ENCODE measurements at places on chromosomes 3 and 15.

DNA sequence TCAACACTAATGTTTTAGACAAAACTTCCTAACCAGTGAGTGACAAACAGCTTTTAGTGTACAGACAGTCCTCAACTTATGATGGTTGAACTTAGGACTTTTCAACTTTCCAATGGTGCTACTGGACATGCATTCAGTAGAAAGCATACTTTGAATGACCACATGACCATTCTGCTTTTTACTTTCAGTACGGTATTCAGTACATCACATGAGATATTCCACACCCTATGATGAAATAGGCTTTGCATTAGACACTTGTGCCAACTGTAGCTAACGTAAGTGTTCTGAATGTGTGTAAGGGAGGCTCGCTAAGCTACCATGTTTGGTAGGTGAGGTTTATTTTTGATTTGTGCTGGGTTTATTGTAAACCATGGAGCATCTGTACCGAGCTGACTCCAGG is 113.7 kb downstream of the WNT7A start:
- no peak for DNase-seq

GRCh38 chr15:40471105-40471807 is 472 bp downstream of the CHST14 start:
- no peak for DNase-seq

DNA sequence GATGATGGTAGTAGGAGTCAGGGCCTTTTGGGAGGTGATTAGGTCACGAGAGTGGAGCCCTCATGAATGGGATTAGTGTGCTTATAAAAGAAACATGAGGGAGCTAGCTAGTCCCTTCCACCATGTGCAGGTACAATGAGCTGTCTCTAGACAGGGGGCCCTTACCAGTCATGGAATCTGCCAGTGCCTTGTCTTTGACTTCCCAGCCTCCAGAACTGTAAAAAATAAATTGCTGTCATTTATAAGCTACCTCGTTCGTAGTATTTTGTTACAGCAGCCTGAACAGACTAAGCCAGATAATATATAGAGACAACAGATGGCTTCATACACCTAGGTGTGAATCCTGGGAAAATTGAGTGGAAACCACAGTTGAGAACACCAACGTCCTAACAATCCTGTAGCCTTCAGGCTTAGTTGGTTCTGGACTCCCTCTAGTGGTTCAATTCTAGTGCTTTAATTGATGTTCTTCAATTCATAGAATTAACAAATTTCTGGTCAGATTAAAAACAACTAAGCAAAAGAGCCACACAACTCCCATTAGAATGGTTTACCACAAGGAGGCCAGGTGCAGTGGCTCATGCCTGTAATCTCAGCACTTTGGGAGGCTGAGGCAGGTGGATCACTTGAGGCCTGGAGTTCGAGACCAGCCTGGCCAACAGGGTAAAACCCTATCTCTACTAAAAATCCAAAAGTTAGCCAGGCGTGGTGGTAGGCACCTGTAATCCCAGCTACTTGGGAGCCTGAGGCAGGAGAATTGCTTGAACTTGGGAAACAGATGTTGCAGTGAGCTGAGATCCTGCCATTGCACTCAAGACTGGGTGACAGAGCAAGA is 21.3 kb upstream of the GATM start:
- DNase-seq: no peak

DNA sequence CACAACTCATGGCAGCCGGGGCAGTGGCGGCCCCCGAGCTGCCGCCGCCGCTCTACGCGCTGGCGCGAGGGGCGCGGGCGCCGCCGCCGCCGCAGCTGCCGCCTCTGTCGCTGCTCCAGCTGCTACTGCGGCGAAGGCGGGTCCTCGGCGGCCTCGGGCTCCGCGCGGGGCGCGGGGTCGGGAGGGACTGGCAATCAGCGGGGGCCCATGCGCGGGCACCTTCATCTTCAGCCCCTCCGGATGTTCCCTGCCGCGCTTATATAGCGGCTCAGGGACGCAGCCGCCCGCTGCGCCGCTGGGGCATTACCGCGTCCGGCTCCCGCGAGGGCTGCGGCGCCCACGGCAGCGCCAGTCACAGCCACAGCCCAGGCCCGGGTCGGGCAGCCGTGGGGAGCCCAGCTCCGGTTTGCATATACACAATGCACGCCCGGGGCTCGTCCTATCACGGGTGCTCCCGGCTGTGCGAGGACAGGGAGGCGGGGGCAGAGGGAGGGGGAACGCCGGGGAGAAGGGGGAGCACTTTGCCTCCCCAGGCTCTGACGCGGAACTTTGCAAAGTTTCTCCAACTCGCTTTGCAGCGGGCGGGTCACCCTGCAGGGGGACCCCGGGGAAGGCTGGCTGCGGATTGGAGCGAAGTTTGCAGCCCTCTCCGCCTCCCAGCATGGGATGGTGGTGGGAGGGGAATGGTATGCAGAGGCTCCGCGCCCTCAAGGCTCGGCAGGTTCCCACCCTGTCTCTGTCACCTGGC is at the start of gene VGLL3:
Gene VGLL3, minus strand, starts transcription at position 416 of the 748 bp plus-strand sequence. Its CDS starts 406 bp downstream, at position 10.
- peak; percentile 63 for DNase-seq

DNA sequence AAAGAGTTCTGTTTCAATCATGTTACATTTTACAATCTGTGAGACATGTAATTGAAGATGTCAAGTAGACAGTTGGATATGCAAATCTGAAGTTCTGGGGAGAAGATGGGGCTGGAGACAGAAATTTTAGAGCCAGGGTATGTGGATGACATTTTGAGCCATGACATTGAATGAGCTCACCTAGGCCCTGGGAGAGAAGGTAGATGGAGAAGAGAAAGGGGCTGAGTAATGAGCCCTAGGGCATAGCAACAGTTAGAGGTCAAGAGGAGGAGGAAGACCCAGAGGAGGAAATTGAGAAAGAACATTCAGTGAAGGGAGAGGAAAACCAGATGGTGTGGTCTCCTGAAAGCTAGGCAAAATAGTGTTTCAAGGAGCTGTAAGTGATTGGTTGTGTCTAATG is 15.3 kb downstream of the TMEM266 start:
- no peak for DNase-seq

- no peak for DNase-seq
Measured at GRCh38 chr3:175983379-175983778, 1124.2 kb downstream of the NAALADL2 start.
